ENCODE measurements at places on chromosomes 1 and 21. TPM values are rescaled to one million over a fixed set of nuclear protein-coding genes. Genes with fewer than 3 reads are reported as not detected.
A peak's percentile ranks its signal among the peaks of the same experiment; 100 is the strongest.

AGBL4 gene
- not detected for total RNA-seq

KRTAP19-1 gene
- total RNA-seq: not detected

AVPR1B gene
- not detected for total RNA-seq

OR10J4 gene
- total RNA-seq: not detected

DENND4B gene
- 1.8 TPM for total RNA-seq

GRCh38 chr1:218317061-218317460, 28.1 kb upstream of the TGFB2 start:
- H3K4me1 ChIP-seq: peaks cover 5% of the 10 kb centered on the region
- no peak overlapping the region for H3K4me3 ChIP-seq
- H3K27me3 ChIP-seq: no peaks in the 10 kb centered on the region
- no peak for DNase-seq

DNA sequence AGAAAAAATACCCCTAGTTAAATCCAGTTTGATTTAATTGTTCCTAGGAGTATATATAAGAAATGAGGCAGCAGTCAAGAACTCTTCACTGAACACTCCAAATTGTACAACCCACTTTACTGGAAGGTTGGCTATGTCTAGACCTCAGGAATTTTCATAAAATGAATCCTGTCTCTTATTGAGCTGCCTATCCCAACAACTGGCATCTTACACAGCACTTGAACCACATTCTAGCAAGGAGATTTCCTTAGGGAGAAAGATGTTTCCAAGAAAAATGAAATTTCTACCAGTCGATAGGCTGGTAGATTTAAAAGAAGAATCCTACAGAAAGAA, 16.3 kb downstream of the RNF19B start:
- no peaks in the 10 kb centered on the region for H3K27me3 ChIP-seq
- no peak for DNase-seq
- H3K27ac ChIP-seq: no peak overlapping the region
- H3K4me3 ChIP-seq: no peak overlapping the region
- peaks cover 5% of the 10 kb centered on the region for H3K4me1 ChIP-seq
- H3K36me3 ChIP-seq: peaks cover 14% of the 10 kb centered on the region

DNA sequence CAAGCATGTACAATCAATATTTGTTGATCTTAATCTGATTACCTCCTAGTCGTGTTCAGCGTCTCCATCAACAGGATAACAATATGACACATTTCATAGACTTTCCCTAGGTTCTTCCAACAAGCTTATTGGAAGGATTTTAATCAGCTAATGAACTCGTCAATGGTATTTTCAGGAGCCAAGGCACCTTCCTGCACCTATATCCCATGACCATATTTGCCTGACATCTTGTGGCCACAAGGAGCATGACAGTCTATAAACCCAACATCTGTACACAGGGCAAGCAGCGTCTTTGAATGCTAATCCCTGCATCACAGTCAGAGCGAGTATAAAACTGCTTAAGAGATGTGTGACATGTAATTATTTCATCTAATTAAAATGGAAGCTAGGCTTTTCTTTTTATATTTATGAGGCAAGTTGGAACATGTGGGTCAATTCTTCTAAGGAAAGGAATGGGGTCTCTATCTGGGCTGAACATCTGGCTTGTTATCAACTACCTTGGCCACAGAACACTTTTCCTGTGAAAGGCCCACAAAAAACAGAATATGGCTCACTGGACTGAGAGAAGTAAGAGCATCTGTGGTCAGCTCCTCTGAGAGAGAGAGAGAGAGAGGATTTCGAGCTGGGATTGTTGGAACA, 388.8 kb downstream of the NTNG1 start:
- no peak overlapping the region for H3K4me3 ChIP-seq
- H3K36me3 ChIP-seq: no peaks in the 10 kb centered on the region
- no peaks in the 10 kb centered on the region for H3K27me3 ChIP-seq
- no peaks in the 10 kb centered on the region for H3K4me1 ChIP-seq
- H3K27ac ChIP-seq: no peak overlapping the region

GRCh38 chr1:159266832-159267231, 35.3 kb upstream of the FCER1A start:
- no peak for DNase-seq
- H3K27me3 ChIP-seq: no peaks in the 10 kb centered on the region
- H3K4me1 ChIP-seq: no peaks in the 10 kb centered on the region

- H3K27me3 ChIP-seq: peaks cover 2% of the 10 kb centered on the region
- no peak overlapping the region for H3K4me3 ChIP-seq
- H3K36me3 ChIP-seq: no peaks in the 10 kb centered on the region
- DNase-seq: peak; percentile 5
- H3K27ac ChIP-seq: no peak overlapping the region
These were observed 107.2 kb downstream of the DNM3 start for GRCh38 chr1:171948511-171948910.

DNA sequence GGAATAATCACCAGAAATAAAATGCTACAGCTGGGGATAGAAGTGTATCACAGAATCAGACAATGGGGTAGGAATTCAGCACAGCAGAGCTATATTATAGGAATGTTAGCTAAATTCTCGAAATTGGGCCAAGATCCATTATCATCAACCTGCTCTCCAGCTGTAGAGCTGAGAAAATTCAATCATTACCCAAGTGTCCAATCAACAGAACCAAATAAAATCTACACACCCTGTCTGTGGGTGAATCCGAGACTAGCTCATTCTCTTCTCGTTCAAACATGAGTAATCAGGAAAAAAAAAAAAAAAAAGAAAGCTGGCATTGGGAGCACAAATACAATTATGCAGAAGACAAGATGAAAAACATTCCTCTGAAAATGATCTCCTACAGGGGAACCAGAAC, 119.2 kb downstream of the CDC7 start:
- no peaks in the 10 kb centered on the region for H3K36me3 ChIP-seq
- DNase-seq: no peak
- H3K27ac ChIP-seq: no peak overlapping the region
- no peaks in the 10 kb centered on the region for H3K4me1 ChIP-seq
- H3K27me3 ChIP-seq: peaks cover 5% of the 10 kb centered on the region

GRCh38 chr1:234916840-234917239, 211.8 kb downstream of the TOMM20 start:
- no peaks in the 10 kb centered on the region for H3K36me3 ChIP-seq
- H3K4me1 ChIP-seq: peaks cover 19% of the 10 kb centered on the region

DNA sequence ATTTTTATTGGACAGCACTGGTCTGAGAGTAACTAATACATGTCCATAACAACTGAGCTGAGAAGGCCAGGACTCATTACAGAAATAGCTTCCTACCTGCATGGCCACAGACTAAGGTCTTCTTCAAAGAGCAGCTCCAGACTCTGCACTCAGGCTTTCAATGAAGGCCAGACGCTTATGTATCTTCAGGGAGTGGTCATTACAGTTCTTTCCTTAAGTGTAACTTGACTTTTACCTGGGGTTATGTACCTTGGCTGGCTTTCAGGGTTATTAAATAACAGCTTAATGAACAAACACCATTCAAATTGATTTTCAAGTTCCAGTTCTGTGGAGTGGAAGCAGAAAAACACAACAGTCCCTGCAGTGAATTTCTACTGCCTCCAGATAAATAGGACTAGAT, 23.8 kb upstream of the SLC22A15 start:
- DNase-seq: no peak
- H3K36me3 ChIP-seq: no peaks in the 10 kb centered on the region
- no peak overlapping the region for H3K4me3 ChIP-seq
- no peak overlapping the region for H3K27ac ChIP-seq

GRCh38 chr1:165010418-165011070, 346.0 kb downstream of the LMX1A start:
- H3K27me3 ChIP-seq: no peaks in the 10 kb centered on the region
- H3K4me3 ChIP-seq: no peak overlapping the region
- H3K4me1 ChIP-seq: no peaks in the 10 kb centered on the region

GRCh38 chr1:169949139-169949538, 55.4 kb upstream of the SCYL3 start:
- no peaks in the 10 kb centered on the region for H3K27me3 ChIP-seq
- no peak overlapping the region for H3K4me3 ChIP-seq
- peak; percentile 39 for DNase-seq
- H3K4me1 ChIP-seq: peaks cover 2% of the 10 kb centered on the region

GRCh38 chr21:36434144-36434543, 45.8 kb downstream of the CLDN14 start:
- H3K27me3 ChIP-seq: no peaks in the 10 kb centered on the region
- H3K27ac ChIP-seq: no peak overlapping the region
- no peaks in the 10 kb centered on the region for H3K36me3 ChIP-seq
- H3K4me1 ChIP-seq: peaks cover 14% of the 10 kb centered on the region
- no peak for DNase-seq

- no peak overlapping the region for H3K4me3 ChIP-seq
- H3K27ac ChIP-seq: no peak overlapping the region
- no peaks in the 10 kb centered on the region for H3K36me3 ChIP-seq
- H3K27me3 ChIP-seq: no peaks in the 10 kb centered on the region
These were observed 104.7 kb downstream of the SNX7 start for GRCh38 chr1:98766255-98766654.

DNA sequence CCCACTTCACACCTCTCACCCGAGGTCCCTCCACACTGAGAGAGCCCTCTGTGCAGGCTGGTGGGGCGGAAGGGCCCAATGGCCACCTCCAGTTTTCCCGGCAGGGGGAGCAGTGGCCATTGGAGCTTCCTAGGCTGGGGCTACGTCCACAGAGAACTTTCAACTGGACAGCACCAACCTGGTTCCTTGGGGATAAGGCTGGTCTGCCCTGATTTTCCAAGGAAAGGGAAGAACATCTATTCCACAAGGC, 20.3 kb upstream of the LAPTM5 start:
- peaks cover 7% of the 10 kb centered on the region for H3K27me3 ChIP-seq
- no peaks in the 10 kb centered on the region for H3K4me1 ChIP-seq
- no peaks in the 10 kb centered on the region for H3K36me3 ChIP-seq
- H3K4me3 ChIP-seq: no peak overlapping the region
- no peak for DNase-seq
- H3K27ac ChIP-seq: no peak overlapping the region

GRCh38 chr1:71695821-71696220, 586.5 kb downstream of the NEGR1 start:
- H3K4me1 ChIP-seq: no peaks in the 10 kb centered on the region
- DNase-seq: peak; percentile 46
- no peaks in the 10 kb centered on the region for H3K27me3 ChIP-seq
- H3K4me3 ChIP-seq: no peak overlapping the region

DNA sequence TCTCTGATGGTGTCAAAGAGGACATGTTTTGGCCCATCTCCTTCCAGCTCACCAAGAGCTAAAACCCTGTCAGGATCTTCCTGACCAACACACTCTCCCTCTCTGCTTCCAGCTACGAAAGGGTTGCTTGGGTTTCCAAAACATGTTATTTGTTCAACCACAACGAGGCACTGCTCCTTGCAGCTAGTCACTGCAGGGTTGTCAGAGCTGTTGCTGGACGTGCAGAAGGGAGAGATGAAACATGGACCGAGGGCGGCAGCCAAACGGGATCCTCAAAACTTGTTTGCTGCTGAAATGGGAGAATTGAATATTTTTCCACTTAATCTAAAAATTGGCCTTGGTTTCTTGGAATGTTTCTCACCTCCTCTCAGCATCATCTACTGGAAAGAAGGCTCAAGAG, 12.4 kb downstream of the ZBTB18 start:
- no peak for DNase-seq
- H3K27me3 ChIP-seq: no peaks in the 10 kb centered on the region
- H3K27ac ChIP-seq: no peak overlapping the region
- H3K4me1 ChIP-seq: peaks cover 7% of the 10 kb centered on the region
- H3K36me3 ChIP-seq: no peaks in the 10 kb centered on the region
- H3K4me3 ChIP-seq: no peak overlapping the region

- peaks cover 23% of the 10 kb centered on the region for H3K27me3 ChIP-seq
- no peaks in the 10 kb centered on the region for H3K4me1 ChIP-seq
- no peaks in the 10 kb centered on the region for H3K36me3 ChIP-seq
- DNase-seq: no peak
These were observed 34.2 kb downstream of the SERINC2 start for GRCh38 chr1:31447210-31447609.

Data from IMR-90 (cell line).